Activated CD8-positive, alpha-beta memory T cell treated with anti-CD3 and anti-CD28 coated beads, Interleukin-2, amount 10 ng/mL, durations not matched to agents 7 days and 5 days (primary cell): ENCODE measurements at places on chromosomes 5 and 9. TPM values are rescaled to one million over a fixed set of nuclear protein-coding genes. Genes with fewer than 3 reads are reported as not detected.

DNA sequence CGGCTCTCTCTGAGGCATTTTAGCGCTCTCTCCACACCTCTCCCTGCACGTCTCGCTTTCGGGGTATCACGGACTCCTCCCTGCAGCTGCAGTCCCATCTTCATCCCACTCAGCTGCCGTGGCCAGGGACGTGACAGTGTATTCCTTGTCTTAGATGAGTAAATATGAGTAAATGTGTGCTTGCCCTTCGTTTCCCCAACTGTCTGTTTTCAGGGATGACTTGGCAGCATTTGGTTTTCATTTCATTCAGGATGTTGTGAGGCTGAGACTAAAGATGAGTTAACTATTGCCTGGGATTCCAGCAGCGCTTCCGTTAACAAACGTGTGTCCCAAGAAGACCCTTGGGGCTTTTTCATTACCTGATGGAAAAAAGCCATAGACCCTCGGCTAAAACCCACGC is 29.5 kb downstream of the GDNF start:
- H3K4me3 ChIP-seq: no peak overlapping the region
- H3K27ac ChIP-seq: no peak overlapping the region
- no peaks in the 10 kb centered on the region for H3K36me3 ChIP-seq
- no peak for DNase-seq

GRCh38 chr5:127959152-127959764 is 124.3 kb upstream of the SLC12A2 start:
- H3K36me3 ChIP-seq: no peaks in the 10 kb centered on the region
- DNase-seq: no peak
- peaks cover 2% of the 10 kb centered on the region for H3K4me1 ChIP-seq

Gene KLF4
- 0.53 TPM for total RNA-seq

Gene DUSP1
- 32.5 TPM for total RNA-seq

GRCh38 chr5:75992753-75993152 is 90.4 kb upstream of the SV2C start:
- H3K4me3 ChIP-seq: no peak overlapping the region
- no peak for DNase-seq
- H3K27me3 ChIP-seq: peaks cover 12% of the 10 kb centered on the region
- H3K36me3 ChIP-seq: no peaks in the 10 kb centered on the region
- H3K4me1 ChIP-seq: no peaks in the 10 kb centered on the region

- H3K4me1 ChIP-seq: peaks cover 16% of the 10 kb centered on the region
- no peaks in the 10 kb centered on the region for H3K27me3 ChIP-seq
- no peak overlapping the region for H3K27ac ChIP-seq
- H3K36me3 ChIP-seq: no peaks in the 10 kb centered on the region
- DNase-seq: no peak
- no peak overlapping the region for H3K4me3 ChIP-seq
These were observed 4.0 kb downstream of the SLC2A6 start for GRCh38 chr9:133474853-133475252.

- no peak overlapping the region for H3K4me3 ChIP-seq
- H3K36me3 ChIP-seq: no peaks in the 10 kb centered on the region
- no peaks in the 10 kb centered on the region for H3K27me3 ChIP-seq
- H3K4me1 ChIP-seq: no peaks in the 10 kb centered on the region
- no peak for DNase-seq
- H3K27ac ChIP-seq: no peak overlapping the region
These were observed 95.8 kb downstream of the CNTLN start for GRCh38 chr9:17230646-17231045.

GRCh38 chr5:81188962-81189361 is 44.2 kb upstream of the CKMT2 start:
- no peak overlapping the region for H3K4me3 ChIP-seq
- no peaks in the 10 kb centered on the region for H3K27me3 ChIP-seq
- H3K36me3 ChIP-seq: no peaks in the 10 kb centered on the region
- peak overlapping the region; percentile 62 for H3K27ac ChIP-seq
- peaks cover 33% of the 10 kb centered on the region for H3K4me1 ChIP-seq

DNA sequence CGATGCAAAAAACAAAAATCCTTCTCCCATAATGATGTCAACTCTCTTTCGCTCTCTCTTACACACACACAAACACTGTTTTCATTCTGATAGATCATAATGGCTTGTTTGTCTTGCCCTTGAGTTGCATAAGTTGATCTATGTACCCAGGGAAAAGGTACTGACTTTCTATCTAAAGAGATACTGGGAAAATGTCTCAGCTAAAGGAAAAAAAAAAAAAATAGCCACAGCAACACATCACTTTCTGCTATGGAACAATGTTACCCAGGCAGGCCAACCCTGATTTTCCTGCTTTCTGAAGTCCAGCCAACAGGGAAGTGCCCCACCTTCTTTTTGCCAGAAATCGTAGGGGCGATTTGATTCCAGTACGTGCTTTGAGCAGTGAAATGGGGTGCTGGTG is 212.6 kb upstream of the ACTBL2 start:
- no peaks in the 10 kb centered on the region for H3K4me1 ChIP-seq
- no peak overlapping the region for H3K4me3 ChIP-seq
- H3K27me3 ChIP-seq: no peaks in the 10 kb centered on the region
- no peak overlapping the region for H3K27ac ChIP-seq
- no peaks in the 10 kb centered on the region for H3K36me3 ChIP-seq
- DNase-seq: no peak

Gene CLPTM1L
- total RNA-seq: 107 TPM

Gene SLC45A2
- 0.21 TPM for total RNA-seq

DNA sequence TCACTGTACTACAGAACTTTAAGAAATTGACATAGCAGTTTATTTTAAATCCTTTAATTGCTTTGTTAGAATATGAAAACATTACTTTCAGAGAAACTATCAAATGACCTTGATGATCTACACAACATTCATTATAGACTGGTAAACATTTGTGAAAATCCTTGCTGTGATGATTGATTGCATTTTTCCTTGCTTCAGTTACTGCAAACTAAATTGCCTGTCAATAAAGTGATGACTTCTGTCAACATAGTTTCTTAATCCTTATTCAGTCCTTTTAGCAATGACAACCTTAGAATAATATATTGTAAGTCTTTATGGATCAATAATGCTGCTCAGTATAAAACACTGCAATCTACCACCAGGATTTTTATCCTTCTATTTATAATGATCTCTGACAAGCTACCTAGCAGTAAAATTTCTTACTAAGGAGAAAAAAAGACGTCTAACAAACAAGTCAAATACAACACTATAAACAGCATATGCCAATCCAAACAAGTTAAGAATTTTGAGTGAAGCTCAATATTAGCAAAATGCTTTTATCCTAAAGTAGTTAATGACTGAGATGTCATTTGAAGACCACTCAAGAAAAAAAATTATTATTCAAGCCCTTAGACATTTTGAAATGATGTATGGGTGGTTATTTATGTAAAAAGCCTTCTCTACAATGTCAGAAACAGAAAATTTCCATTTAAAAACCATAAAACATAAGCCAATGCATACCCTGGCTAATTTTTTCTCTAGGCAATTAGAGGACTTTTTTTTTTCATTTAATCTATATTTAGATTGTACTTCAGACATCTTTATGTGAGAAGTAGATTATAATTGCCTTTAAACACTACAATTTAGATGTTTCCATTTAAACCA is 105.5 kb downstream of the FBXL17 start:
- peaks cover 7% of the 10 kb centered on the region for H3K4me1 ChIP-seq
- peaks cover 3% of the 10 kb centered on the region for H3K36me3 ChIP-seq
- no peak overlapping the region for H3K27ac ChIP-seq
- no peaks in the 10 kb centered on the region for H3K27me3 ChIP-seq
- no peak for DNase-seq
- no peak overlapping the region for H3K4me3 ChIP-seq

- no peak overlapping the region for H3K4me3 ChIP-seq
- no peaks in the 10 kb centered on the region for H3K4me1 ChIP-seq
- no peak for DNase-seq
- H3K36me3 ChIP-seq: no peaks in the 10 kb centered on the region
- no peak overlapping the region for H3K27ac ChIP-seq
These were observed 24.0 kb upstream of the KLF4 start for GRCh38 chr9:107513464-107514100.

Gene GLRA1
- total RNA-seq: not detected

- no peaks in the 10 kb centered on the region for H3K27me3 ChIP-seq
- peaks cover 48% of the 10 kb centered on the region for H3K4me1 ChIP-seq
- H3K27ac ChIP-seq: no peak overlapping the region
- DNase-seq: no peak
- H3K4me3 ChIP-seq: no peak overlapping the region
These were observed 51.5 kb downstream of the MLLT3 start for GRCh38 chr9:20570756-20571155.

Gene POLR3G
- total RNA-seq: 8.6 TPM

Gene MTX3
- total RNA-seq: 39.8 TPM

DNA sequence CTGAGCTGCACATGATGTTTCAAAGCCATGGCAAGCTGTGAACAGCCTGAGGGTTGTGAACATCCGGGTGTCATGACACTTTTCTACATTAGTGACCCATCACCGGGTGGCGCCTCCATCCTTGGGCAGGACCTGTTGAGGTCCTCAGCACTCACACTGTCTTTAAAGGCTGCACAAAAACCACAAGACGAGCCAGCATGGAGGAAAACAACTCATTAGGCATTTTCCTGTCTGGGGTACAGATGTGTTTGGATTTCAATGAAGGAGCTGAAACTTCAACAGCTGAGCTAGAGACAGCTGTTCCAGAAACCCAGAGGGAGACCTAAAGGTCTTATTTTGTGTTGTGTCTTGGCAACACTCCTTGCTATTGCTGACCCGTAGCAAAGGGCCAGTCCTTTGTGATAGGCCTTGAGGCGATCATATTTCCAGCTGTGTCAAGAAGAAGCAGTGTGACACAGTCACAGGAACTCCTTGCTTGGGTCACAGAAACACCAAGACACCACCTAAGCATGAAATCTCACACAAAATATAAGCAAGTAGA is 151.8 kb upstream of the VLDLR start:
- H3K36me3 ChIP-seq: no peaks in the 10 kb centered on the region
- H3K4me3 ChIP-seq: no peak overlapping the region
- no peak overlapping the region for H3K27ac ChIP-seq
- peak; percentile 44 for DNase-seq
- H3K27me3 ChIP-seq: peaks cover 17% of the 10 kb centered on the region

- no peak for DNase-seq
- H3K4me1 ChIP-seq: peaks cover 14% of the 10 kb centered on the region
- H3K27ac ChIP-seq: no peak overlapping the region
- no peak overlapping the region for H3K4me3 ChIP-seq
These were observed 16.8 kb downstream of the ANXA1 start for GRCh38 chr9:73168298-73168934.

DNA sequence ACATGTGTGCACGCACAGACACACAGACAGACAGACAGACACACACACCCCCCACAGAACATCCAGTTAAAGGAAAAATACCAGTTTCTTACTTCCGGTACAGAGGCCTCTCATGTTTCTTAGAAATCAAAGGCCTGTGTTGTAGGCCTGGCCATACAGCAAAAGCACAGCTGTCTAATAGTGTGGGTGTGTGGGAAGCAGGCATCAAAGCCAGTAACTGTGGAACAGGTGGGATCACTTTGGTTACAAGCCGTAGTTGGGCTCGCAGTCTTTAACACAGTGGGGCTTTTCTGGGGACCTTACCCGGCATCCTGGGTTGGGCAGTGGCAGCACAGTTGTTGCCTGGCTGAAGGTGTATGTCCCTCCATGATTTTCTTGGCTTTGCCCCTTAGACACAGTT is 55.2 kb downstream of the FBXL7 start:
- H3K27me3 ChIP-seq: no peaks in the 10 kb centered on the region
- no peak for DNase-seq
- H3K27ac ChIP-seq: no peak overlapping the region
- H3K4me1 ChIP-seq: no peaks in the 10 kb centered on the region
- H3K4me3 ChIP-seq: no peak overlapping the region

DNA sequence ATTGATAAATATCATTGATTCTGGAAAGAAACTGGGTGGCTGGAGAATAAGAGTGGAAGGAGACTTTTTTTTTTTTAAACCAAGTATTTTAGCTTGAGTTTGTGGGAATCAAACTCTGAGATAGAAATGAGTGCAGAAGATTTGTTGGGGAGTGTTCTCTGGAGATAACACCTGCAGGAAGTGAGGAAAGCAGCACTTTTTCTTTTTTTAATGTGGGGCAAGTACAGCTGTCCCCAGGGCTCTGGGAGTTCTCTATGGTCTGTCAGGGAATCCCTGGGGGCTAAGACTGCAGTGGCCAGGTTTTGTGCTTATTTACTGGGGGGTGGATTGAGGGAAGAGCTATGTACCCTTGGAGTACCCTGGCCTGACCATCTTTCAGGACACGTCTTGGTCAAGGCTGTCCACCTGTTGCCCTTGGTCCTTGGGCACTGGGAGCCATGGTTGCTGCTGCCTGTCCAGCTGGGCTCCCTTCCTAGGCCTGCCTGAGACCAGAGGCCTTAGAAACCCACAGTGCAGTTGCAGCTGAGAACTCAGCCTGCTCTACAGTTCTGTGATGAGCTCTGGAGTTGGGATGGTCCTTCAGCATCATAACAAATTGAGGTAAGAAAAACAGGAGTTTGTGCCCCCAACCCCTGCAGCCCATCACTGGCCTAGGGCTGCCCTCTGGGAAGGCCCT is 85.8 kb downstream of the PHAX start:
- peaks cover 8% of the 10 kb centered on the region for H3K27me3 ChIP-seq
- H3K27ac ChIP-seq: no peak overlapping the region
- H3K4me1 ChIP-seq: peaks cover 11% of the 10 kb centered on the region
- peak; percentile 36 for DNase-seq
- no peak overlapping the region for H3K4me3 ChIP-seq
- H3K36me3 ChIP-seq: no peaks in the 10 kb centered on the region

DNA sequence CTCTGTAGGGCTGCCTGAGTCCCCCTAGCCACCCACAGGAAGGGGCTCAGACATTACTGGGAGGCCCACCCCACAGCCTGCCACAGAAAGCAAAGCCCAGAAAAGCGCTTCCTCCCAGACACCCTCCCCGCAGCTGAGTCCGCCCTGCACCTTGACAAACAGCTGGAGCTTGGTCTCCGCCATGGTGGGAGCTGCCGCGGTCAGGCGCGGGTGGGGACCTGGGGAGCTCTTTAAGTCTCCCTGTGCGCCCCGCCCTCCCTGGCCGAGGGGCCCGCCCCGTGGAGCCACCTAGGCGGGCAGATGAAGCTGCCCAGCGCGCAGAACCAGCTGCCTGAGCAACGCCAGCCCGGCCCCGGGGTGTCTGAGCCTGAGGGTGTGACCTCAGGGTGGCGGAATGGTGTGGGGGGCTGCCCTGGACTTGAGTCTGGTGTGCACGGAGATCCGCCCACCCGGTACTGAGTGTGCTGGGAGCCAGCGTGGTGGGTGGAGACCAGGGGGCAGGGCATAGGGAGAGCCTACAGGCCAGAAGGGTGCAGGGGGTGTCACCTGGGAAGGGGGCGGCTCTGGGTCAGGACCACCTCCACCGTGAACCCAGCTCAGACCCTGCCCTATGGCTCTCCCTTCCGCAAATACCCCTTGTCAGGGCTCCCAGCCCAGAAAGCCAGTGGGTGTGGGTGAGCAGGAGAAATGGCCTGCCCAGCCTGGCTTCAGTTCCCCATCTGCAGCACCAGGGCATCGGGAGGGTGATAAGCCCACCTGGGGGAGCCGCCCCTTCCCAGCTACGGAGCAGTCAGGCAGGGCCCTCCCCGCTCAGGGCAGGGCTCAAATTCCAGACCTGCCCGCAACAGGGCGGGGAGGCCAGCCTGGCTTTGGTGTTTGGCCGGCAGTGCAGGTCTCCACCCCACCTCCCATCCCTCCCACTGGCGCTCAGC is at the start of gene CLIC3:
TSS of gene CLIC3 (minus strand) at position 208 of the 932 bp plus-strand sequence. CDS start at position 183, 25 bp downstream.
- peaks cover 2% of the 10 kb centered on the region for H3K27me3 ChIP-seq
- H3K4me3 ChIP-seq: peak within 1 kb of the TSS; percentile 26
- DNase-seq: peak; percentile 78
- peaks cover 2% of the 10 kb centered on the region for H3K36me3 ChIP-seq

Gene AIF1L
- 0.12 TPM for total RNA-seq

- peak; percentile 9 for DNase-seq
- H3K27me3 ChIP-seq: no peaks in the 10 kb centered on the region
- no peak overlapping the region for H3K4me3 ChIP-seq
- H3K4me1 ChIP-seq: no peaks in the 10 kb centered on the region
- no peak overlapping the region for H3K27ac ChIP-seq
These were observed 45.9 kb upstream of the GABRP start for GRCh38 chr5:170737591-170737990.
